ENCODE measurements at places on chromosomes 5 and 9.

DNA sequence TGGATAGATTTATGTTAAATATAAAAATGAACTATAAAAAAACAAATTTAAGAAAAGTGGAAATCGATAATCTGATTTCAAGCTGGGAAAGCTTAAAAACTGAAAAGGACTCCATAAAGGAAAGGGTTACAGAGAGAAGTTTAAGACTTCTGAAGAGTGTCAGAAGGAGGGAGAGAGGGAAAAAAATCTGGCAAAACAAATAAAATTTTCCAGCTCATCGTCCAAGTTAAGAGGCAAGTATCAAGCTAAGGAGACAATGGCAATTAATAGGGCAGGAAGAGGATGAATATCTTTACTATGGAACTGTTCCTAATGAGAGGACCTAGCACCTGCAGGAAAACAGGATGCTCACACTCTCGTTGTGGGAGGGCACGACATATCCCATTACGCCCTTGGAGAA is 20.5 kb upstream of the HEXB start:
- DNase-seq, result no peak

- no peak for DNase-seq
Measured at GRCh38 chr5:67319935-67320725, 123.5 kb upstream of the CD180 start.

GRCh38 chr9:128733256-128733655 is 9.3 kb upstream of the ZDHHC12 start:
- no peak for DNase-seq

DNA sequence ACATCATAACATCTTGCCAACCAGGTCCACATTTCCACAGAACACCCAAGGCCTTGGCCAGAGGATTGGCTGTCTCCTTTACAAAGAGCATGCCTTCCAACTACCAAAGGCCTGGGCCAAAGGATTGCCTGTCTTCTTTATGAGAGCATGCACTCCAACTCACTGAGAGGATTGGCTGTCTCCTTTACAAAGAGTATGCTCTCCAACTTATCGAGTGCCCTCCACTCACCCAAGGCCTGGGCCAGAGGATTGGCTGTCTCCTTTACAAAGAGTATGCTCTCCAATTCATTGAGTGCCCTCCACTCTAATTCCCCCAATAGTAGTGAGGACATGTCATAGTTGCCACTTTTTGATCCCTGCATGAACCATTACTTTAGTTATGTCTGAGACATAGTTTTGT is 79.9 kb upstream of the TAS2R1 start:
- DNase-seq, result no peak

DNA sequence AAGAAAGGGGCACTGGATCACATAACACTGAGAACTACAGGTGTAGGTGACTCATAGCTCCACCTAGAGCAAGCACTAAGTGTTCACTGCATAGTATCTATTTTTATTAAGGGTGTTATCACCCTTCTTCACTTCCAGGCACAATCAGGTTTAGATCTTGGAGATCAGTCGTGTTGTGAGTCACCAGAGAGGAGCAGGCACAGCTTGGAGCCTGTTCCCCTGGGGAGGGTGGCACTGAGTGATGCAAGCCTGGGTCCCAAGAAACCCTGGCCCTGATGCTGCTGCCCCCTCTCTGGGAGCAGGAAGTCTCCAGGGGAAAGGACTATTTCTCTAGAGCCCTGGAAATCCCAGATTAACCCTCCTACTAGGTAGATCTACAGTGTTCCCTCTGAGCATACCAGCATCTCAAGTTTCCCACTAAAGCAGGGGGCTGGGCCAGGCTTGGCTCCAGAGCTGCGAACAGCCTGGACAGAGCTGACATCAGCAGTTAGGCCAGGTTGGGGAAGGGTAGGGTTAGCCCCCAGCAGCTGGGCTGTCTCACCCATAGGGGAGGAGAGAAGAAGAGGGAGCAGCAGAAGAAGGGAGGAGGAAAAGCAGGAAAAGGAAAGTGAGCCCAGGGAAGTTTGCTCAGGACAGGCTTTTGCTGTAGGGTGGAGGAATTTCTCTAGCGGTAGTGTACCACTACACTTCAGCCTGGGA is 28.1 kb upstream of the SPINK4 start:
- no peak for DNase-seq

DNA sequence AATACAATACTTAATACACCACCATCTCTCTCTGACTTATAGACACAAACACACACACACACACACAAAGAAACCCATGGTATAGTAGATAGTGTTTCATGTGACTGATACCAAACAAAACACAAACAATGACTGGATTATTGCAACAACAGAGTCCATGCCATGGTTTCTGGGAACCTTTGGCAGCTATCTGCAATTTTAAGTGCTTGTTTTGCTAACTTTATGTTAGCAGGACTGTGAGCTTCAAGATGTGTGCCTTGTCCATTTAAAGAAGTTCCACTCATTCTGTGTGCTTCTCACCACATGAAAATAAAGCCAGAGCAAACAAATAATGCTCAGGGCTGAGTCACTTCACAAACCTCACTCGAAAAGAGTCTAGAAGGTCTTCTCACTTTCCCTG is 15.1 kb upstream of the LURAP1L start:
- DNase-seq, result no peak

DNA sequence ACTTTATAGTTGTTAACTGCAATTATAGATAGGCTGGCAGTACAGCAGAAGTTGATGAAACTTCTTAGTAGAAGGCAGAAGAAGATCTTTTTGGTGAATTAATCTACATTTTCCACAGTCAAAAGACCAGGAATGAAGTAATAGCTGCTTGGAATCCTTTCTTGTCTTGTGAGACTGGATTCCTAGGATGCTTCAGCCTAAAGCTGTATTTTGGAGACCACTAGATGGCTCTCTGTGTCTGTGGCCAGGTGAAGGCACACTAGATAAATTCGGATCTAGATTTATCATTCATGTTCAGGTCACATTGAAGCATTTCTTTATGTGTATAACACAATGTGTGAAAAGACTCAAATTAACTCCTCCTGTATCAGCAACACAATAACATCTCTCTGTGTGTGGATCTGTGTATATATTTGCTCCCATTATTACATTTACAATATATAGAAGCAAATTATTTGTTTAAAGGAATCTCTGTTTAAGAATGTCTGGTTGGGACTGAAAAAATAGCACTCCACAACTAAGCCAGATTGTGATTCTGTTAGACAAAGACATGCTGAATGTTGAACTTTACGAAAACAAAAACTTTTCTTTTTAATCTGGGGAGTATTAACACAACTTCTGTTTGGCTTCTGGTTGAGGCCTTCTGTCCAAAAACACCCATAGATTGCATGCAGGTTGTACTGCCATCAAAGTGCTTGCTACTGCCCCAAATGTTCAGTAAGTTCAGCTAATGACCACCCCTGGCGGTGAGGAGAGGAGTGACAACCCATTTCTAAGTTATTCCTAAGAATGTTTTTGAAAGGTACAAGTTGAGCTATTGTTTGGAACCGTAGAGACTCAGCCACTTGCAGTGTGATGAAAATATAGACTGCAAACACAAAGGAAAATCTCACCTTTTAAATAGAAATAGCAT is 10.6 kb downstream of the GRIN3A start:
- no peak for DNase-seq

- DNase-seq, result no peak
Measured at GRCh38 chr9:87567001-87567400, 69.3 kb downstream of the DAPK1 start.

DNA sequence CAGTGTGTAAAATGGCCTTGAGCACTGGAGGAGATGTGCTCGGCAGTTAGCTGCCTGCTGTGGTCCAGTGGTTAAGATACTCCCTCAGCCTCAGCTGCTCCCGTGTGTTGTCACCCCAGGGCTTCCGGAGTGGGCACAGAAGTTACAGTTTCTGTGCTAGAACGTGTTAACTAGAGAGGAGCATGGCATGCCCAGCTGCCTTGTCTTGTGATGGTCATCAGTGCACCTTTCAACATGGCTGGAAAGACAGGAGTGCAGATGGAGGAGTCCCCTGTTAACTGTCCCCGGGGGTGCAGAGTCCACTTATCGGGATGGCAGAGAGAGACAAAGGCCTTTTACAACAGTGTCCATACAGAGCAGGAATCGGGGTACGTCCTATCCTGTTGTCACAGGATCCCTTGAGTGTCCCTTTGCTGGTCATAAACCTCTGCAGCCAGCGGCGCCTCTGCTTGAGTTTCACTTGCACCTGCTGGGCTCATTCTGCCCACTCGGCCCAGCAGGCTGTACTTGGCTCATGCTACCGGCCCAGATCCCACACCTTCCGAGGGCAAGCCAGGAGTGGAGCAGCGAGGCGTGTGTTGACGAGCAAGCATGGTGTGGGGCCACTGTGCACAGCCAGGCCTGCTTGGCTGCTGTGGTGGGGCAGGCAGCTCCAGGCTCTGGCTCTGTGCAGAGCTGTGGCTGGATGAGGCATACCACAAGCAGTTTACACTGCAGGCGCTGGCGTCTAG is 112.6 kb downstream of the EHMT1 start:
- DNase-seq, result no peak

GRCh38 chr5:37355161-37355560 is 15.7 kb downstream of the NUP155 start:
- DNase-seq, result no peak

GRCh38 chr5:31120642-31120948 is 72.9 kb upstream of the CDH6 start:
- DNase-seq, result no peak

DNA sequence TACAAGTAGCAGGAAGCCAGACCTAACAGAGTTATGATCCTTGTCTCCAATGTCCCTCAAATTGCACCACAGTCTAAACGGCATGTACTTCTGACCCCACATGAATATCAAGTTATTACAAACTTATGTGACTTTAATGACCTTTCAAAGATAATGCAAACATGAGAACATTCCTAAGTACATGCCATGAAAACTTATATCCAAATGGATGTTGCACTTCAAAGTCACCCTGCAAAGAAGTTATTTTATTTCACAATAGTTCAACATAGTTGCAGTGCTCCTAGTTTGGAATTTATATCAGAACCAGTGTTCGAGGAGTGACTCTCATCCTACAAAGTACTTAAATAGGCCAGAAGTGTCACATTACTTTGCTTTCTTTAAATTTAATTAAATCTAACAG is 41.2 kb upstream of the ITGA1 start:
- DNase-seq, result no peak

DNA sequence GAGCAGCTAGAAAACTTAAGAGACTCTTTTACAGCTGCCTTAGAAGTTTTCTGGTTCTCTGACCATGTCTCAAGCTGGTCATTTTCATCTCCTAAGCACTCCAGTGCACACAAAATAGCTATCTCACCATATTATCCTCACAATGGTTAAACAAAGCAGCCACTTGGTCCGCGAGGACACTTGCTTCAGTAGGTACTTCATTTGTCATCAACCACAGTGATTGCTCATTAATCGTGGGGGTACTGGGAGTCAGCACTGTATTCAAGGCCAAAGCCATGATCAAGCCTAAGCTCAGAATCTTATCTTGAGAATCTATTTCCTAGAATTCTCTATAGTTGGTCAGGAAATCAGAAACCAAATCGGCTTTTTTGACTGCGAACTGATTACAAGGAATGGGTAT is 2.9 kb downstream of the ARL14EPL start:
- DNase-seq, result no peak

DNA sequence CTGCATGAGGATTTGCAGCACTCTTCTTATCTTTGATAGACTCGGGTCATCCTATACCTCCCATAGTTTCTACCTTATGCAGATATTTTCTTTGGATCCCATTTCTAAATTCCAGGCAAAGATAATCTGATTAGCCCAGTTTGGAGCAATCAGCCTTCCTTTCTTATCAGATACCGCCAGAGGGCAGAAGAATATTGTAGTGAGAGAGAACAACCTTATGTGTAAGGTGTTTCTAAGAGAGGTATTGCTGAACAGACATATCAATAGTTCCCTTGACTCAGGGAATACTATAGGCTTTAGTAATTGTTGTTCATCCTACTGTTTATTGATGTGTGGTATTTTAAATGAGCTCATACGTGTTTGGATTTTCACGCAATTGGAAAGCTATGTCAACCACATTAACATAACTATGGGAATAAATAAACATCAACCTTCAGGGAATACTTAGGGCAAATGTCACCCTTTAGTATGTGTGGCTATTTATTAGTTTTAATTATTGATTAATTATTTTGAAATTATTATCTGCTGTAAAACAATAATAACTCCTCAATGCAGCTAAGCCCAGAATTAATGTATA is 1435.2 kb upstream of the CDH9 start:
- no peak for DNase-seq

DNA sequence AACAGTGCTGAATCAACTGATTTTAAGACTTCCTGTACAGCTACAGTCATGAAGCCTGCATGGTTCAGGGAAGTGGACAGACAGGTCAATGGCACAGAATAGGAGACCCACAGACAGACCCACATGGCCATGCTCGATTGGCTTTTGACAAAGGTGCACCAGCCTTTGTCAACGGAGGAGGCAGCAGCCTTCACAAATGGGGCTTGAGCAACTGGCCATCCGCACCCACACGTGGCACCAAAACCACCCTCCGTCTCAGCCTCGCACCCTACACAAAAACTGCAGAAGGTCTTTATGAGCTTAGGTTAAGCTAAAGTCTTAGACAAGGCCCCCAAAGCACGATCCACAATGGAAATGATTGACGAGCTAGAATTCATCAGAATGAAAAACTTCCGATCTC is 59.5 kb upstream of the UBAC1 start:
- DNase-seq, result no peak

- DNase-seq, result no peak
Measured at GRCh38 chr5:8436924-8437323, 568.0 kb downstream of the MTRR start.

DNA sequence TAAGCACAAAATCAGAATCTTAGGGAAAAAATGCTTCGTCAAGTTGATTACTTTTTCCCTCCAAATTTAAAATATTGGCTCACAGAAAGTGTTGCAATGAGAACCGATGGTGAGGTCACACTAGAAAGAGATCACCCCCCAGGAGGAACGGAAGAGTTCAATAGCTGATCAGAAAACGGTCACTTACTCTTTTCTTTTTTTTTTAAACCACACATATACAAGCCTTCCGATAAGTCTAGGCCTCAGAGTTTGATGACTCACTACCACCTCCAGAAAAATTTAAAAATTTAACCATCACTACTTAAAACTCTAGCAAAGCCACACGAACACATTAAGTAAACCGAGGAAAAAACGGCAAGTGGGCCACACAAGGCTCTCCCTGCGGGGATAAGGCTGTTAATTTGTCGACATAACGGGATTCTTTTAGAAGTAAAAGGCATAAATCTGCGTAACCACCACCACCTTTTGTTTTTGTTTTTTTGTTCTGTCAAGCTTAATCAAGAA is 1.2 kb downstream of the SURF4 start:
- no peak for DNase-seq
